ENCODE measurements at places on chromosomes 4 and X. TPM values are rescaled to one million over a fixed set of nuclear protein-coding genes. Genes with fewer than 3 reads are reported as not detected.

The ARMCX2 gene
- 7.5 TPM for total RNA-seq

The HMGB3 gene
- 9.2 TPM for total RNA-seq

The AFAP1 gene
- 2.1 TPM for total RNA-seq

The NAP1L2 gene
- 0.17 TPM for total RNA-seq

The DUSP9 gene
- total RNA-seq, result 164 TPM

The DHX15 gene
- total RNA-seq, result 80.9 TPM

The CT45A3 gene
- not detected for total RNA-seq

The RTL5 gene
- total RNA-seq, result 1.1 TPM

The DBET gene
- total RNA-seq, result not detected

The RS1 gene
- total RNA-seq, result not detected

The DGKK gene
- 2.9 TPM for total RNA-seq

The AFF2 gene
- 1.6 TPM for total RNA-seq

The ARSH gene
- not detected for total RNA-seq

The SYNPO2 gene
- total RNA-seq, result 10.9 TPM

The ZNF157 gene
- total RNA-seq, result not detected

The CMC4 gene
- total RNA-seq, result 4.9 TPM

The HS3ST1 gene
- total RNA-seq, result 0.28 TPM

The TKTL2 gene
- total RNA-seq, result not detected

The NLRP2B gene
- total RNA-seq, result not detected

The RPS6KA6 gene
- total RNA-seq, result 1.3 TPM

The DNAAF6 gene
- total RNA-seq, result not detected

The FDCSP gene
- total RNA-seq, result not detected
